H9 (cell line): ENCODE measurements at places on chromosomes 2 and 18.

DNA sequence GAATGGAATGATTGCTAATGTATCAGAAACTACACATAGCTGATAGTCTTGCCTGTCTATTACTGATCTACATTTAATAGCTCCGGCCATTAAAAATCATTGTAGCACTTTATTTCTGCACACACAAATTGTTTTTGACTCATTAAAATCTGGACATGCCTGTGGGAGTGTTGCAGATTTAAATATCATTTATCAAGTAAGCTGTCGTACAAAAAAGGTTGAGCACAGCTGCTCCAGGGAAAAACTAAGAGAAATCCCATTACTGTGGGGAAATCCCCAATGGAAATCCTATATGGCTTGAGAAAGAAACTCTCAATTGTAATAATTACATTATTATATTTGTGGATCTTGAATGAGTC, 99.6 kb upstream of the CERS6 start:
- DNase-seq = no peak

GRCh38 chr2:217897816-217898806, 104.7 kb downstream of the TNS1 start:
- no peak for DNase-seq

GRCh38 chr2:24482972-24483300, 8.1 kb upstream of the NCOA1 start:
- no peak for DNase-seq

DNA sequence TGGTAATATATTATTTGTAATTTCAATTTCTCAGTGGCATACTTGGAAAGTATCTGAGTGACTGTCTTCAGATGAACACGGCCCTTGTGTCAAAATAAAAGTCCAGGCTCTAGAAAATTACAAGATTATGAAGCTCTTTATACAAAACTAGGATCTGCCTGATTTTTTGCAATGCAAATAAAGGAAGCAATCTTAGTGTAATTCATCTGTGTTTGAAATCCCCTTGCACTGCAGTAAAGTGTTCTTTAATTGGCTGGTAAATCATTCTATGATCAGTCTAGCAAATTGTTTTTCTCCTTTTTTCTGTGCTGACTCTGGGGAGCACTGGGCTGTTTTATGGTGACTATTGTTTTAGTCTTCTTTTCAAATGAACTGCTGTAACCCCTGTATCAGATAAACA, 1039.0 kb downstream of the SOCS6 start:
- no peak for DNase-seq

- no peak for DNase-seq
These were observed 2.0 kb downstream of the SRSF7 start for GRCh38 chr2:38748943-38749804.

- DNase-seq = peak; percentile 74
These were observed 3.5 kb downstream of the ACSL3 start for GRCh38 chr2:222864296-222864695.

DNA sequence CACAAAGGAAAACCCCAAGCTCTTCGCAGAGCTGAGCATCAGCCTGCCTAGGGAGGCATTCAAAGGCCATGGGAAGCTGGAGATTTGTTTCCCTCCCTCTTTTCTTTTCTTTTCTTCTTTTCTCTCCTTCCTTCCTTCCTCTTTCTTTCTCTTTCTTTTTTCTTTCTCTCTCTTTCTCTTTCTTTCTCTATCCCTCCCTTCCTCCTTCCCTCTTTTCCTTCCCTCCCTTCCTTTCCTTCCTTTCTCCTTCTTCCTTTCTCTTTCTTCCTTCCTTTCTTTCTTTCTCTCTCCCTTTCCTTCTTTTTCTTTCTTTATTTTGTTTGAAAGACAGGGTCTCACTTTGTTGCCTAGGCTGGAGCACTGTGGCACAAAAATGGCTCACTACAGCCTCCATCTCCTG, 168.4 kb upstream of the ARL4C start:
- DNase-seq = no peak

GRCh38 chr2:144310889-144311608, 208.9 kb downstream of the ZEB2 start:
- no peak for DNase-seq

DNA sequence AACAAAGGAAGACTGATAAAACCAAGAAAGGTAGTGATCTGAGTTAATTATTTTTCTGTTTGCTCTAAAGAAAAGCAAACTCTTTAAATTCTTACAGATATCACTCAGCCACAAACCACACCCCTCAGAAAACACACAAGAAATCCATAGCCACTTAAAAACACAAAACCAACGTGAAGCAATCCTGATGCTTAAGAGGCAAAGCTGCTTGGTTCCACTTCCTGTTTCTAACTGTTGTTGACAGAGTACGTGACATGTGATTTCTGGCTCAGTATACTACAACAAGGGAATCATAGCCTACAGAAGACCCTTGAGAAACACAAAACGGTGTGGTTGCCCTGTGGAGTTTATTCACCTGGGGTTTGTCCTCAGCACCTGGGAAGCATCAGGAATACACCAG, 240.9 kb upstream of the APCDD1 start:
- no peak for DNase-seq

GRCh38 chr2:207165121-207166038, at the start of gene KLF7:
KLF7 (minus strand) TSS chr2:207165948; CDS start chr2:207165568, 380 bp downstream.
- peak; percentile 50 for DNase-seq

DNA sequence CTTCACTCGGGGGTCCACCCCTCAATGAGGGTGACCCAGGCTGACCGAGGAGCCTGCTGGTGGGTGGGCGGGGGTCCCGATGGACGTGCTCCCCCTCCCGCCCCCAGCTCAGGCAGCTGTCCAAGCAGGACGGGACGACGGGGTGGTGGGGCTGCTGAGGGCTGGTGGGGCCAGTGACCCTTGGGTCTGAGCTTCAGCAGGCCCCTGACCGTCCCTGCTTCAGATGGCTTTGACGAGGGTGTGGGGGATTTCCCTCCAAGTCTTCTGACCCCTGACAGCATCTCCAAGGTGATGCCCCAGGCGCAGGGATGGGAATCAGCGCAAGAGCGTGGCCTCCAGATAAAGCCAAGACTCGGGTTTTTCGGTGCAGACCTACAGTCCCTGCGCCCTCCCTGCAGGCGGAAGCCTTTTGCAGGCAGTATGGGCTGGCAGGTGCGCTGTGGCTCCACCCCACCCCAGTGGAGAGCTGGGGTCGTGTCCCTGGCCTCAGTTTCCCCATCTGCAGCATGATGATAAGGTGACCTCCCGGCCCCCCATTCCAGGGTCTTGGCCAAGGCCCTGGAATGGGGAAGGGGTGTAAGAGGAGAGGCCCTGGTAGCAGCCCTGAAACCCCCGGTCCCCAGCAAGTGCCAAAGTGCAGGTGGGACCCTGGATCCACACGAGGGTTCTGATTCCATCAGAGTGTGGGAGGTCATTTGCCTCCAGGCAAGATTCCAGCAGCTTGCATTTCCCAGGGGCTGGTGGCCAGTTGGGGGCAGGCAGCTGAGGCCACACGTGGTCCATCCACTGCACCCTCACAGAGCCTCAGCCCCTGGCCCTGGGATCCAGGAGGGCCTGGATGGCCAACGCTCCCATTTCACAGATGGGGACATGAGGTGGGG, 8.7 kb downstream of the CROCC2 start:
- no peak for DNase-seq

GRCh38 chr18:30491815-30492551, 550.6 kb downstream of the DSC3 start:
- no peak for DNase-seq

DNA sequence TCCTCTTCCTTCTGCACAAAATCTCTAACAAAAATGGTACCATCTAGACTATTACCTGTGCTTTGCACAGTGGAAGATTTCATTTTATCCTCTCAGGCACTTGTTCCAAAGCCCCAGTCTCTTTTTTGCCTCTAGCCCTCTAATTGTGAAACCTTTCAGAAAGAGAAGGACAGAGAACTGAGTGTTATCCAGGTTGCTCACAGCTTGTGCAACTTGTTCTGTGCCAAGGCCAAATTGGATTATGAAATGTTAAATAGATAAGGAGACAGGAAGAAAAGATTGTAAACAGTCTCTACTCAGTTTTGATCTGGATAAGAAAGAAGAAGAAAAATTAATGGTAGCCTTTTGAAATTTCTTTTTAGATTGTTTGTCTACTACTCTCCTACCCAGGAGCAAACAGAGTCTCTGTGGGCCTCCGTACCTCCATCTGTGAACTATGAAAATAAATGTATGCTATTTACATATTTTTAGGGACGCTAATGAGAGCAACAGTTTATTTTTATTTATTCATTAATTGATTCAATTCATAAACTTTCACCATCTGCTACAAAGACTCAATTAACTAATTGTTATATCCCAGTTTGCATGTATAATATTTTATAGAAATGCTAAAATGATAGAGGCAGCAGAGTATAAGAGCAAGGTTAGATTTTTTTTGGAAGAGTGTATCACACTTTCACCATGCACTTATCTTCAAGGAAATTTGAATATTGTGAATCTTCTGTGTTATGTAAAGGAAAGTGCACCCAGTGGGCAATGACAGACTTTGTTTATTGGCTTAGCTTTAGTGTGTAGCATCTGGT, 339.0 kb upstream of the ETAA1 start:
- no peak for DNase-seq

DNA sequence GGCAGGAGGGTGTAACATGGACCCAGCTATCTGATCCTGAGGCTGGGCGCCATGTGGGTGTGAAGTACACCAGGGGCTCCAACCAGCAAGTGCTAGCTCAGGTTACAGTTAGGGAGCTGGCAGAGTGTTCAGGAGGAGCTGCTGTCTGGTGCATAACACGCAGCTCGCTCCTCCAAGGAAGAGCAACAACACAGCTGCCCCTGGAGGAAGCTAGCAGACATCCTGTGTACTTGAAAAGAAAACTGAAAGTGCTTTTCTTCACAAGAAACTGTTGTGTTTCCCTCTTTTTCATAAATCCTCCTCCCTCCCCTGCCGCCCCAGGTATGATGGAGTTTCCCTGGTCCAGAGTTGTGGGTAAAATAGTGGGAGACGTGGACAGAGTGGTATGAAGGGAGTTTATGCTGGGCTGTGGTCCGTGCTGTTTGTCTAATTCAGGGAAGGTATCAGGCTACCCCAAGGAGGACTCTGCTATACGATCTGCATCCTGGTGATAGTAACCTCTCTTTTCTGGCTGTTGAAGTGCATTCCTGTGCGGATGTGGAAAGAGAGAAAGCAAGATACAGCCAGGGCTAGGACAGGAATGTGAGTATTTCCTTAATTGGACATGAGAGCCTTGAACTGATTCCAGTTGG, 6.1 kb upstream of the LBH start:
- no peak for DNase-seq

DNA sequence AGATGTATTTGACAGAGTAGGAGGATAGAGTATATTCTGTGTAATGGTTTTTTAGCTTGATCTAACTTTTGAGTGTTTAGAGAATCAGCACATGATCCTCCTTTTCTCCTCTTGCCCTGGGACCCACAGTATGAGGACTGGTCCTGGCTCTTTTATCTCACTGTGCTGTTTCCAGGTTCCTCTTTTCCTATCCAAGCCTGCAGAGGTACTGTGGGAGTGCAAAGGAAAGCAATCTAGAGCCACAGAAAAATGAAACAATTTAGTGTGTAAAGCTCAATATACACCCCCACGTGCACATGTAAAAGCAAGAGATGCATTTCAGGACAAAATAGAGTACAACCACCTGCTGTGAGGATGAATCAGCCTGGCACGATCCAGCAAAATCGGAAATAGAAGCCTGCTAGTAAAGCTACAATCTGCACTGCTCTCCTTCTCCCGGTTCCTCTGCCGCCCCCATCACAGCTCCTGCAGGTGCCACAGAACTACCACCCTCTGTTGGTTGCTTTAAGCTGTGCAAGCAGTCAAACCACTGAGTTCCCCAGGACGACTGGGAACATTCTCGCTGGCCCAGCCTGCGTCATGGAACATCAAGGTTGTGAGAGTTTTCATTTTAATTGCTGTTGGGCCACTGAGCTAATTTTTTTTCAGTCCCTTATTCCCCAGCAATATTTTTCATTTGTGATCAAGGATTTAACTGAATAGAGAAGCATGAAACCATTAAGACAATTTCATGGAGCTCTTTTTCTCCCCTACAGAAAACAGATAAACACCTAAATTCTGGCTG, 47.8 kb upstream of the MAPRE3 start:
- peak; percentile 78 for DNase-seq
